Aorta (tissue), 5 donors: ENCODE measurements at places on chromosomes 6 and 20.
A peak's percentile ranks its signal among the peaks of the same experiment; 100 is the strongest.

- no peak for DNase-seq
Measured at GRCh38 chr20:7608250-7608649, 332.0 kb downstream of the HAO1 start.

GRCh38 chr6:19655744-19656143 is 181.4 kb upstream of the ID4 start:
- no peak for DNase-seq

DNA sequence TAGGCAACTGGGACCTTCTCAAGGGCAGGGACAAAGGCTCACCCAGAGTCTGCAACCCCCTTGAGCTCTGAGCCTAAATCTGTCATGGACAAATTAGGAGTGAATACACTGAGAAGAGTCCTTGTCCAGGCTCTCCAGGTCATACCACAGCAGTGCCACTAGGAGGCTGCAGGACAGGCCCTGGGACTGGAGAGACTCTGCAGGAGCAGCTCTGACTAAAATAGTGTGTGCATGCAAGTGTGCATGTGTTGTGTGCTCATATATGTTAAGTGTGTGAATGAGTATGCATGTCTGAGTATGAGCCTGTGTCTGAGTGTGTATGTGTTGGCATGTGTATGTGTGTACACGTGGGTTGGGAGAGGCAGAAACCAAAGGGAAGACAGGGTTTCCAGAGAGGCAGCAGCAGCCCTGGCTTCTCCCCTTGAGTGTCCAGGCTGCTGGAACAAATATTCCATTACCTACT is 27.1 kb downstream of the MRPL14 start:
- DNase-seq: no peak

GRCh38 chr6:11362564-11362963 is 130.1 kb upstream of the NEDD9 start:
- no peak for DNase-seq

DNA sequence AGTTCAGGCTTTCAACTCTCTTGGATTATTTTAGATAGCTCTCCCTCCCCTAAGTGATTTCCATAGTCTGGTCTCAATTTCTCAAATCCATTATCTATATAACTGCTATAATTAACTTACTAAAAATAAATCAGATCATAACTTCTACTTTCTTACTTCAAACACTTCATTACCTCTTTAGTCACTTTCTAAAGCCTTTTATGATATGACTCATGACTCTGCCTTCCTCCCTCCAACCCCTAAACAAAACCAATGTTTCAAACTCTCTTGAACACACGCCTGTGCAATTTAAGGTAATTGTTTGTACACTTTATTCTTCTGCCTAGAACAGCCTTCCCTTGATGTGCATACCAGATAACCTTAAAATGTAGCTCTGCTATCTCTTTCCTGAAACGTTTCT is 100.5 kb downstream of the LMBRD1 start:
- no peak for DNase-seq

DNA sequence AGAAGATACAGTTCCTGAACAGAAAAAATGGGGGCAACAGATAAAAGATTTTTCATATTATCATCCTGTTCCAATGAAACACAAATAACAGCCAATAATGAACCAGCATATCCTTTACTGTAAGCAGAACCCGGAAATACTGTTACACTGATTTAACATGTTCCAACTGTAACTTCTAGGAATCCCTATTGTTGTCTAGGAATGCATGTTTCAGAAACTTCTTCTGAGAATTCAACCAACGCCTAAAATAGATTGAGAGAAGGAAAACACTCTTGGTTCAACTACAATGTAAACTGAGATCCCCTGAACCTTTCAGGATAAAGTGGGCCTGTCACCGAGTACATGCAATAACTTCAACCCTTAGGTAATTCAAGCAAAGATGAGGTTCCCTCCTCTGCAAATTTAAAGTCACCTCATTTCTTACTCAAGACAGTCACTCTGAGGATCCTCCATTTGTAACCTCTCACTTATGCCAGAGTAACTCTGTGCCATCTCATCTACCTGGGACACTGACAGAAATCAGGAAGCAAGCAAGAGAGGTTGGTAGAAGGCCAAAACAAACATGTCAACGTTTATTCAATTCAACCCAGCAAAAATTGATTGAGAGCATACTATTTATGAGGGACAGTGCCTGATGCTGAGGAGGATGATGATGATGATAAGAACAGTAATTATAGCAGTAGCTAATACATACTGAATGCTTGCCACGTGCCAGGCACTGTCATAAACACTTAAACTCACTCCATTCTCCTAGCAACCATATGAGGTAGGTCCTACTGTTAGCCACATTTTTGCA is 14.1 kb downstream of the UBE3D start:
- DNase-seq: no peak

GRCh38 chr6:44079672-44080071 is 47.6 kb downstream of the MRPL14 start:
- peak; percentile 43 for DNase-seq

- no peak for DNase-seq
Measured at GRCh38 chr20:663315-664090, 10.5 kb upstream of the SRXN1 start.

DNA sequence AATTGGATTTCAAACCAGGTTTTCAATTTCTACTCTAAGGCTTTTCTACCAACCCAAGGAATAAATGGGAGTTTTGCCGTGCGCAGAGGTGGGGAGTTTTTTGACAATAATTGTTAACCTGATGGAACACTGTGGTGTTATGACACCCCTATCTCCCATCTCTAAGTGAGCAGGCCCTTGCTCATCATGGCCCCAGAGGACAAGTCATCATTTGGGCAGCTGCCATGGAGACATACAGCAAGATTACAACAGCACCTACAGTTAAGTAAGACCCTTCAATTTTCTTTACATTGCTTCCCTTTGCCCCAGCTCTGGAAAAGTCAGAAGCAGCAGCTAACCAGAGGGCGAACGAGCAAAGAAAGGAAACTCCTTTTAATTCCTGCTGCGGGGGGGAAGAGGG is 54.3 kb downstream of the ADGRF5 start:
- no peak for DNase-seq

- no peak for DNase-seq
Measured at GRCh38 chr20:56511926-56512325, 12.6 kb upstream of the FAM209A start.

DNA sequence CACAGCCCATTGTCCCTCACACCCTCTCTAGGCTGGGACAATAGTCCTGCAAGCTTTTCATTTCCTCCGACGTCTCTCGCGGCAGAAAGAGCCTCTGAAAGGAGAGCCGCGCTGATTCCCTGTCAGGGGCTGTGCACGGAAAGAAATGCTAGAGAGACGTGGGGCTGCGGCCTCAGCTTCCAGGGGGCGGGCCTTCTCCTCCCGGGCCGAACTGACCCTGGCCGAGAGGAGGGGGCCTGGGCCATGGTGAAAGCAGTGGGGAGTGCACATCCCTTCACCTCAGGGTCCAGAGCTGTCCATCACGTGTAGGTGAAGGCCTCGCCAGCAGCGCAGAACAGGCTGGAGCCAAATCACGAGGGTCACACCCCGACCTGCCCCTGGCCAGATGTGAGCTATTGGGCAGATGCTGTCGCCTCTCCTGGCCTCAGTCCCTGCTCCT is 220.4 kb downstream of the TAF4 start:
- DNase-seq: peak; percentile 32

DNA sequence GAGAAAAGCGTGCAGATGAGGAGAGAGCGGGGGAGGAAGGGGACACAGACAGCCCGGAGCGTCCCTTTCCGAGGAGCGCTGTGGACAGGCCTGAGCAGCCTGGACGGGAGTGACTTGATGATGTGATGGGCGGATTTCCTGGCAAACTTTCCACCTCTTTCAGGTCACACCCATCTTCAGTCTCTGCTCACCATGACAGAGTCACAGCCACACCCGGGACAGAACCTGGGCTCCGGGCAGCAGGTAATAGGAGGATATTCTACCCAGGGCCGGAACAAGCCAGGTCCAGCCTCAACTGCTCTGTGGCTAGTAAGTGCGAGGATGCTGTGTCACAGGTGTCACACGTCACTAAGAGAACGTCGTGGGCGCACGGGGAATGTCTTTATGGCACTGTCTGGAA is 84.3 kb downstream of the THBS2 start:
- no peak for DNase-seq

DNA sequence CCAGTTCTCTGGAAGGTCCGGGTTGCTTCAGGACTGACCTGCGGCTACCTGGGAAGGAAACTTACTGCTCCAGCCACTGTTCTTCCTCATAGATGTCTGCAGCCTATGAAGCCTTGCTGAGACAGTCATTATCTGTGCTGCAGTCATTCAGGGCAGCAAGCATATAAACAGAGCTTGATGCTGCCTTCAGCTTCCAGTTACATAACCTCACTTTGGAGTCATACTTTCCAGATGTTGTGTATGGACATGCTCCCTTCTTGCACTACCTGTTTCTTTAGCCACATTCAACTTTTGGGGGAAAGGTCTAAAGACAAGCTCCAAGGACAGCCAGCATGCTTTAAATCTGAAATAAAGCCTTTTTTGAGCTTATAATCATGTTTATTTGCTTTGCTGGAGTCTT is 98.1 kb downstream of the SLC24A3 start:
- no peak for DNase-seq

- no peak for DNase-seq
Measured at GRCh38 chr6:75291331-75291730, 6.7 kb upstream of the TMEM30A start.

GRCh38 chr20:53370345-53370961 is 223.2 kb downstream of the ZNF217 start:
- no peak for DNase-seq

DNA sequence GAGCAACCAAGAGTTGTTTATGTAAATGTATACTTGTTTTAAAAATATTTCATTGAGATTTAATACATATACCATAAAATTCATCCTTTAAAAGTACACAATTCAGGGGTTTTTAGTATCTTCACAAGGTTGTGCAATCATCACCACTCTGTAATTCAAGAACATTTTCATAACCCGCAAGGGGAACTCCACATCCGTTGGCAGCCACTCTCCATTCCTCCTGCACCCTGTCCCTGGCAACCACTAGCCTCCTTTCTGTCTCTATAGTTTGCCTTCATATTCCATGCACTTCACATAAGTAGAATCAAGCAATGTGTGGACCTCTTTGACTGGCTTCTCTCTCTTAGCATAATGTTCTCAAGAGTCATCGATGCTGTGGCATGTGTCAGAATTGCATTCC is 104.2 kb upstream of the PDE10A start:
- no peak for DNase-seq

DNA sequence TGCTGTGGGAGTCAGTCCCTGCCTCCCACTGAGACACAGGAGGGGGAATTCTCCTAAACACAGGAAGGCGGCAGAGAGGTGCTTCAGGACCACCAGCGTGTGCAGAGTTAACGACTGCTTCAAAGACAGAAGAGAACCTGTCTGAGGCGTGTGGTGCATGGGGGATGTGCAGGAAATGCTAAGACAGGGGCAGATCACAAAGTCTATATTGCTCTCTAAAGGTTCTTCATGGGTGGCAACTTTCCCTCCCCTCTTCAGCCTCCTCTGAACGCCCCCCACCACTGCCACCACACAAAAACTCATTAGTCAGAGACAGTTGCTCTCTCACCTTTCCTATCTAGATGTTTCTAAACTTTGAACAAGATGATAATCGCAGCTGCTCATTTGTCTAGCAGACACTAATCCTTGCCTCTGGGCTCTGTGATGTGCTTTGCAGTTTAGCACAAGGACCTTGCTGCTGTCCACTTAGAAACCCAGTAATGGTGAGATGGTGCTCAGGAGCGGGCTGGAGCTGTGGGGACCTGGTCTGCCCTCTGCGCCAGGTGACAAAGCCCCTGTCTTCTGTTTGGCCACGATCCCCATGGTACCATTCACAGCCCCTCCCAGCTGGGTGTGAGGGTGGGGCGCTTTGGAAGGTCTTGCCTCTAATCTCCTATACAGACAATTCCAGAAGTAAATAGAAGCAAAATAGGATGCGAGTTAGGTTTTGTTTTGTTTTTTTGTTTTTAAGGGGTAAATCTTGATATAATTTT is 219.6 kb downstream of the NRN1 start:
- peak; percentile 37 for DNase-seq

- DNase-seq: no peak
Measured at GRCh38 chr6:161598896-161599295, 325.0 kb upstream of the AGPAT4 start.

DNA sequence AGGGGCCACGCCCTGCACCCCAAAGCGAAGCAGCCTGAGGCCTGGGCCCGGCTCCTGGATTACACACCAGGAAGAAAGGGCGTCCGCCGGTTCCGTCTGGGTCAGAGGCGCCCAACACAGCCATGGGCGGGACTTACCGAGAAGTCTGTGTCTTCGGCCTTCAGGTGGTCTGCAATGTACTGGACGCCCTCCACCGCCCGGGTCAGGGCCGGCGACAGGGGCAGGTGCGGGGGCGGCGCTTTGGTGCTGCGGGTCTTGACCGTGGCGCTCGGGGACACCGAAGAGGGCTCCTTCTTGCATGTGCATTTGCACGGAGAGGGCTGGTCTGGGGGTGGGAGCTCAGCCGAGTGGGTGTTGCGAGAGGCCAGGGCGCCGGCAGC is 11.6 kb downstream of the CHRNA4 start:
- no peak for DNase-seq
